Stimulated activated CD4-positive, alpha-beta T cell treated with anti-CD3 and anti-CD28 coated beads, Interleukin-4, amount 100 ng/mL, for 4 hours (primary cell): ENCODE measurements at places on chromosomes 3 and 15.

GRCh38 chr15:69593488-69593887 is 140.9 kb downstream of the RPLP1 start:
- no peak for DNase-seq

DNA sequence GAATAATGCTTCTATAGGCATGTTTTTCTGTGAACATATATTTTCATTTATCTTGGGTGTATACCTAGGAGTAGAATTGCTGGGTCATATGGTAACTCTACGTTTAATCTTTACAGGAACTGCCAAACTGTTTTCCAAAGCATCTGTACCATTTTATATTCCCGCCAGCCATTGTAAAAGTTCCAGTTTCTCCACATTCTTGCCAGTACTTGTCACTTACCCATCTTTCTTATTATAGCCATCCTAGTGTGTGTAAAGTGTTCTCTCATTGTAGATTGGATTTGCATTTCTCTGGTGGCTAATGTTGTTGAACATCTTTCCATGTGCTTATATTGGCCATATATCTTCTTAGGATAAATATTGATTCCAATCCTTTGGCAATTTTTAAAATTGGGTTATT is 31.2 kb upstream of the CFAP20DC start:
- no peak for DNase-seq

- no peak for DNase-seq
These were observed 2.3 kb upstream of the INSYN1 start for GRCh38 chr15:73755481-73755880.

- DNase-seq = no peak
These were observed 53.1 kb downstream of the TGFBR2 start for GRCh38 chr3:30659270-30660130.

GRCh38 chr3:112424394-112424793 is 74.9 kb downstream of the BTLA start:
- DNase-seq = no peak

- no peak for DNase-seq
These were observed 84.8 kb upstream of the POMGNT2 start for GRCh38 chr3:43190670-43191069.

GRCh38 chr15:72147418-72147817 is 29.2 kb downstream of the SENP8 start:
- DNase-seq = no peak

DNA sequence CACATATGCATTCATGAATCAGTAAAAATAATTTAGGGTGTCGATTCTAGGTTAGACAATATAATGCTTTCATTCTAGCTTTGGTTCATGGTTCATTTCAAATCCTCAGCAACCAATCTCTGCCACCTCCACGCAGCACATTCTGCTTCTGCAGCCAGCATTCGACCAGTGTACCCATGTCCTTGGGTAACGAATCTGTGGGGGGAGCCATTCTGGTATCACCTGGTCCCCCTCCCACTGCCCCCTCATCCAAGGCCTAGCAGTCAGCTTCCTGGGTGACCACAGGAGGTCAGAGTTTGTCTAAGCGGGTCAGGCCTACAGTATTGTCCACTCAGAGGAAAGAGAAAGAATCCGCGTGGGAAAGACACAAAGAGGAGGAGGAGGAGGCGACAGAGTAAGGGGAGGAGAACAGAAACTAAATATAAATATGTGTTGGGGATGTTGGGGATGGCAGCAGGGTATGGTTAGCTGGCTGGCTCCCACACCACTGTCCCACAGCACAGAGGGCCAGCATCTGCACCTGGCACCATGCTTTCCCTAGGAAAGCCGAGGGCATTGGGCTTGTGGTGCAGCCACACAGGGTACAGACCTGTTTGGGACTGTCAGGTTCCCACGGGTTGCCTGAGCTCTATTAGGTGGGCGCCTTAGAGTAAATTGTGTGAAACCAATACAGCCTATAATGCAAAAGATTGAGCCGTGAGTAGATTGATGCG is 12.1 kb downstream of the PAK6 start:
- DNase-seq = no peak

GRCh38 chr3:184553385-184553784 is 8.2 kb upstream of the EPHB3 start:
- no peak for DNase-seq

DNA sequence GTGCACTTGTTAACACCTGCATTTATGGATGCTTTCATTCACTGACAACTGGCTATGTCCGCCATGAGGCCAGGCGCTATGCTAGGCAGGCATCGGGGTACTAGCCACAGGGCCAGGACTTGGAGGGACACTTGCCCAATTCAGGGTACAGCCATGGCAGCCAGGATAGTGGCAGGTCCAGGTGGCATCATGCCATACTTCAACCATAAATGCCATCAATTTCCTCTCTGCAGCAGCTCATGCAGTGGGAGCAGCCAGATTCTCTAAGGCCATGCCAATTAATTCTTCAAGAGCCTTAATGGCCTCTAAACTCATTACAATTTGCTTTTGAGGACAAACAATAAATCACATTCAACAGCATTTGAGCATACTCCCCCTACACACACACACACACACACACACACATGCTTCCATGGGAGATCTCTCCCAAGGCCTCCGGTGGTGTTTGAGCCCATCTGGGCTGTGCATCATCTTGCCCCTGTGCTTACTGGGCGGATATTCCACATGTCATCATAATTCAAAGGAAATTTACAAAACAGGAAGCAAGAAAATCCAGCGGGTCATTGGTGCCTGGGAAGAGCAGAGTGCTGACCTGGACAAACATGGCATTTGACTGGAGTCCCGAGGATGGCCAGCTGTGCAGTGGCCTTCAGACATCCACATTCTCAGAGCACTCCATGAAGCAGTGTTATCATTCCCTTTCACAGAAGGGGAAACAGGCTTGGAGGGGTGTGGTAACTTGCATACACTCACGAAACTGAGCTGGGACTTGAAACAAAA is 109.1 kb downstream of the IQSEC1 start:
- DNase-seq = no peak
